GM12891 (cell line): ENCODE measurements at places on chromosomes 1 and 21.

GRCh38 chr1:189609167-189609566 is 868.5 kb downstream of the BRINP3 start:
- no peak for DNase-seq

- DNase-seq: no peak
Observed at GRCh38 chr1:22741118-22741517, 30.5 kb downstream of the EPHB2 start.

GRCh38 chr1:187504779-187505178 is 676.0 kb downstream of the PLA2G4A start:
- no peak for DNase-seq

DNA sequence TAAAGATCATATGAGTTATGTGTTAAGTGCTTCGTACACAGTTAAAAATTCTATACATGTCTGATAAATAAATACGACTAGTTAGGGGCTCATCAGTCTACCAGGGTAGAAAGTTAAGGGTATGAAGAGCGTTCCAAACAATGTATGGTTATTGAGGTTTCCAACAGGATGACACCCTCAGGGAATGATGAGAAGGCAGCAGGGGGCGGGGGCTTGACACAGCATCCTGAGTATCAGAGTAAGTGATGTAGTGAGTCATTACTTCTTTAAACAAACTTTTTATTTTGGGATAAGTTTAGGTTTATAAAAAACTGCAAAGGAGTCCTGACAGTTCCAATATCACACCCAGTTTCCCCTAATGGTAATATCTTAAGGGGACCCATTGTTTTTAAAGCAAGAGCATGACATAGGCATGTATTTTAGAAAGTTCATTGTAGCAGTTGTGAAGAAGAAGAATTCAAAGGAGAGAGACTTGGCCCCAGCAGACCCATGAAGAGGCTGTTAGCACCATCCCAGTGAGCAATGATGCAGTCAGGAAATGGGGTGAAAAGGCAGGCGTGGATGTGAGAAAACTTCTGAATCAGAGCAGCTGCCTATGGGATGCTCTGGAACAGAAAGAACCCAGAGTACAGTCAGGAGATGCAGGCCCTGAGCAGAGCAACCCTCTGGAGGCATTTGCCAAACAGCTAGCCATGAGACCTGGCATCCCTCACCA is 15.0 kb upstream of the PSMB2 start:
- no peak for DNase-seq

DNA sequence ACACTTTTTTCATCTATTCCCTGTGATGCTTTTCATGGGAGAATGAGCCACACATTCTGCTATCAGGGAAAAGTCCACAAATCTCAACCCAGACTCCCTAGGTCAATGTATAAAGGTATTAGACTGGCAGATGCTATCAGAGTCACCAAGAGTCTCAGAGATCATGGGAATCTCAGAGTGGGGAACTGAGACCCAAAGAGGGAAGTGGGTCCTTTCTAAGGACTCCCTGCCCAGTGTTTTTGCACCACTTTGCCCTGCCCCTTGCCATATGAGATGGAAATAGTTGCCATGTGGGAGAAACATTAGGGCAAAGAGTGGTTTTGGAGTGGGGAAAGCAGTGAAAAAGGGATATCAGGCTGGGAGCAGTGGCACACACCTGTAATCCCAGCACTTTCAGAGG is 19.1 kb upstream of the AZIN2 start:
- DNase-seq: no peak

DNA sequence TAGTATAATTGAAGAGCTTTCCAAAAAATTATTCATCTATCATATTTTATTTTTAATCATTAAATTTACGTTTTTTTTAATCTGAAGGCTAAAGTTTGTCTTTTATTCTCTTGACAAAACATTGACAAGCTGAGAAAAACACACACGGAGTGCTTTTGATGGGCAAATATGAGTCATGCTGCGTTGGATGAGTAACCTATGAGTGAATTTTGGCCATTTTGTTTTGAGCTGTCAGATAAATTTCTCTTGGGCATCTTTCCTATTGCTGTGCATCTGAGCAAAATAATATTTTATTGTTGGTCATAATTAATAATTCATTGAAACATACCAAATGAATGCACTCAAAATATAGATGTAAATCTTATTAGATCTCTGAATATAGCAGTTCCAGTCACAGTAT is 1144.1 kb upstream of the ADGRL2 start:
- no peak for DNase-seq

DNA sequence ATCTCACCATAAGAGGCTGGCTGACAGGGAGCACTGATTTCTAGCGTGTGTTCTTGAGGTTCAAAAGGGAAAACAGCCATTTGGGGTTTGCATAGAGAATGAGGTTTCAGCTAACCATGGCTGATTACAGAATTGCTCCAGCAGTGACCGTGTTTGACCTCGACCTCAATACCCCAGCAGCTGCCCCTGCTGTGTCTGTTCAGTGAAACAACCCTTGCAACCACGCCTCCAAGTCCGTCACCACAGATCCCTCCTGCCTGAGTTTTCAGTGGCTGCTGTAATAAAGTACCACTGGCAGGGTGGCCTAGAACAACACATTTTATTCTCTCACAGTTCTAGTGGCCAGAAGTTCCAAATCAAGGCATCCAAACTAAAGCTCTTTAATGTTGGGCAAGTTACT is 147.7 kb downstream of the HUNK start:
- DNase-seq: no peak

DNA sequence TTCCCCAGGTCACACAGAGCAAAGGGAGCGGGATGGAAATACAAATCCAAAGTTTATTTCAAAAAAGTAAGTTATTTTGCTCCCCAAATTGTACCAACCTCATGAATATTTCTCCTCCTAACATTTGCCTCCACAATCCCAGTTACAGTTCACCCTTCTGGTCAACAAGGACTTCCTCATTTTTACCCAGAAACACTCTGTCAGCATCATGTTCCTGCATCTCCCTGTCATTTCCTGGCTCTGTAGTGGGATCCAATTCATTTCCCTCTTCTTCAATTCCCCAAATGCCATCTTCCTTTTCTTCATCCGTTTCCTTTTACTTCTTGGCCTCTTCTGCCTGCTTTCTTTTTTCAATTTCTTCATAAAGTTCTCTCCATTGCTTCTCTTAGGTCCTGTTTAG is 32.0 kb upstream of the EPS15 start:
- no peak for DNase-seq

GRCh38 chr1:45007311-45007710 is 3.8 kb downstream of the HECTD3 start:
- no peak for DNase-seq

- DNase-seq: no peak
Observed at GRCh38 chr1:116405241-116406135, 32.4 kb downstream of the ATP1A1 start.

GRCh38 chr1:182181167-182181572 is 119.7 kb upstream of the ZNF648 start:
- no peak for DNase-seq
